ENCODE measurements at places on chromosomes 1 and 21. TPM values are rescaled to one million over a fixed set of nuclear protein-coding genes. Genes with fewer than 3 reads are reported as not detected.

Gene MAN1C1
- total RNA-seq, result 18.4 TPM

- H3K27me3 ChIP-seq, result no peaks in the 10 kb centered on the region
- no peaks in the 10 kb centered on the region for H3K36me3 ChIP-seq
- no peak overlapping the region for H3K27ac ChIP-seq
- DNase-seq, result peak; percentile 40
Observed at GRCh38 chr1:113223546-113223945, 150.5 kb downstream of the LRIG2 start.

GRCh38 chr1:210407207-210407886 is 78.6 kb downstream of the HHAT start:
- H3K4me1 ChIP-seq, result no peaks in the 10 kb centered on the region
- peak; percentile 56 for DNase-seq
- no peaks in the 10 kb centered on the region for H3K27me3 ChIP-seq
- no peak overlapping the region for H3K4me3 ChIP-seq

DNA sequence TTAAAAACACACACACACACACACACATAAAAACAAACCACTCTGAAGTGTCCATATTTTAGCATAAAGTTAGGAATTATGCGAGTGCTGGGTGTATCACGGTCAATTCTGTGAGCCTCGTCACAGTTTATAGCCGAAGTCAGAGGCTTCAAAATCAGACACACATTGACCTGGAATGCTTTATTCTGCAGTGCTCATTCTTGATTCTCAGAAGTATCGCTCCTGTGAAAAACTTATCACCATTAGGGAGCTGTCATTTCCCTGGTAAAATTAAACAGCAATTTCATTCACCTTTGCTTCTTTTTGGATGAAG is 8.7 kb upstream of the IRF2BP2 start:
- no peaks in the 10 kb centered on the region for H3K27me3 ChIP-seq
- H3K4me1 ChIP-seq, result peaks cover 40% of the 10 kb centered on the region
- H3K4me3 ChIP-seq, result no peak overlapping the region

DNA sequence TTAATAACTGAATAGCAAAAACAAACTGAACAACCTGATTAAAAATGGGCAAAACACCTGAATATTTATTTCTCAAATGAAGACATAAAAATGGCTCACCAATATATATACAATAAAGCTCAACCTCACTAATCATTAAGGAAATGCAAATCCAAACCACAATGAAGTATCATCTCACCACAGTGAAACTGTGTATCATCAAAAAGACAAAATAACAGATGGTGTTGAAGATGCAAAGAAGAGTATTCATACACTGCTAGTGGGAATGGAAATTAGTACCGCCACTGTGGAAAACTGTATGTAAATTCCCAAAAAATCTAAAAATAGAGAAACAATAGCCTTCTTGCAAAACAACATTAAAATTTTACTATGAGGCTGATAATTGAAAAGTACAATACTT is 1660.1 kb upstream of the B3GALT2 start:
- H3K36me3 ChIP-seq, result no peaks in the 10 kb centered on the region
- no peaks in the 10 kb centered on the region for H3K27me3 ChIP-seq
- H3K27ac ChIP-seq, result no peak overlapping the region
- no peak for DNase-seq
- H3K4me1 ChIP-seq, result no peaks in the 10 kb centered on the region
- no peak overlapping the region for H3K4me3 ChIP-seq

Data from upper lobe of left lung (tissue), 6 donors.